ENCODE measurements at places on chromosomes 1 and 21. TPM values are rescaled to one million over a fixed set of nuclear protein-coding genes. Genes with fewer than 3 reads are reported as not detected.

DNA sequence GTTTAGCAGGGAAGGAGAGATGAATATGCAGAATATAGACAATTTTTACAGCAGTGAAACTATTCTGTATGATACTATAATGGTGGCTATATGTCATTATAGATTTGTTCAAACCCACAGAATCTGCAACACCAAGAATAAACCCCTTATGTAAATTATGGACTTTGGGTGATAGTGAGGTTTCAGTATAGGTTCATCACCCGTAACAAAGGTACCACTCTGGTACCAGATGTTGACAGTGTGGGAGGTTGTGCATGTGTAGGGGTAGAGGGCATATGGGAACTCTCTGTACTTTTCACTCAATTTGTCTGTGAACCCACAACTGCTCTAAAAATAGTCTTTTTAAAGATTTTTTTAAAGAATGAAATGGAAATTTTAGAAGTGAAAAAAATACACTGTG, 29.9 kb upstream of the PRDX6 start:
- no peak for DNase-seq

FALEC gene
- not detected for total RNA-seq

- no peak for DNase-seq
Measured at GRCh38 chr1:22018583-22019559, 17.4 kb downstream of the CELA3A start.

DNA sequence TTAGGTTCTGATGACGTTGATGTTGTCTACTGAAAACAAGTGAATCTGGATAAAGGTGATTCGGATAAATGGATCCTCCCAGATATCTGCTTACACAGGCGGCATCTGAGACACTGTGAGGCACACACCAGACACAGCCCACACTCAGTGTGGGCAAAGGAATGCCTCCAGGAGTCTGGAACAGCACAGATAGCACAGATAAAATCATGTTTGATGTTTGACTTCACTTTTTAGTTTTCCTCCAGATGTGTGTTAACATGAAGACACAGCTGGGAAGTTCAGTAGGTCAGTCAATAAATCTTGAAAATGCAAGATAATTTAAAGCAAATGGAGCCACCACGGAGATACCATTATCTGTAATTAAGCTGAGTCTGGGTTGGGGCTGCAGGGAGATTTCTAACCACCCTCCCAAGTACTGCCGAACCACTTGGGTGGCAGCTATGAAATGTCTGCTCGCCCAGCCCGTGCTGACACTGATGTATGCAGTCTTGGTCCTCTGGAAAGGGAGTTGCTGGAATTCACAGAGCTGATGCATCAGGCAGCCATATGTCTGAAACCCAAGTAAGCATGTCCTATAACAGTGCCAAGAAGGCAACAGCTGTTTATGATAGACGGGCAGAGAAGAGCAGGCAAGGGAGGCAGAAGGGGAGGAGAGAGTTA, 11.7 kb downstream of the CAPN9 start:
- no peak for DNase-seq

RGS13 gene
- not detected for total RNA-seq

PRMT6 gene
- 18.8 TPM for total RNA-seq

DNA sequence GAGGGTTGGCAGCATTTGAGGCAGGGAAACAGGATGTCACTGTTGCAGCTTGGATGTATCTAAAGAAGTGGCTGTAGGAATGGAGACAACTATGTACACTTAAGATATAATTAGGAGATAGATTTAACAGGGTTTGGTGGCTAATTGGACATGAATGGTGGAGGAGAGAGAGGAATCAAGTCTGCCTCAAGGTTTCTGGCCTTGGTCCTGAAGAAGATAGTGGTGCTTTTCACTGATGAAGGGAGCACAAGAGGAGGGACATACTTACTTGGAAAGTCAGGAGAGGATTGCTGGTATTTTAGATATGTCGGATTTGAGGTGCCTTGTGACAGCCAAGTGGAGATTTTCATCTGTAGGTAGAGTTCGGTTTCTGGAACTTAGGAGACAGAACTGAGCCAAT, 123.9 kb downstream of the ST6GALNAC3 start:
- DNase-seq = no peak

CFAP107 gene
- not detected for total RNA-seq

GRCh38 chr1:112472142-112472541, 36.6 kb upstream of the WNT2B start:
- no peak for DNase-seq

DNA sequence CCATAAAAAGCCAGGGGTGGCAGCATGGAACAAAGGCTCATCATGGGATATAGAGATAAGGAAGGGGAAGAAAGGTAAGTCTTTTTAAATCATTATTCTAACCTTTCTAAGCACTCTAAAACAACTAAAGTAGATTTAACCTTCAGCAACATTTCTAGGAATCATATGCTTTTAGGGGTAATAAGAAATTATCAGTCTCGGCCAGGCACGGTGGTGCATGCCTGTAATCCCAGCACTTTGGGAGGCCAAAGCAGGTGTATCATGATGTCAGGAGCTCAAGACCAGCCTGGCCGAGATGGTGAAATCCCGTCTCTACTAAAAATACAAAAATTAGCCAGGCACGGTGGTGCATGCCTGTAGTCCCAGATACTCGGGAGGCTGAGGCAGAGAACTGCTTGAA, 20.3 kb upstream of the PHTF1 start:
- no peak for DNase-seq

DNA sequence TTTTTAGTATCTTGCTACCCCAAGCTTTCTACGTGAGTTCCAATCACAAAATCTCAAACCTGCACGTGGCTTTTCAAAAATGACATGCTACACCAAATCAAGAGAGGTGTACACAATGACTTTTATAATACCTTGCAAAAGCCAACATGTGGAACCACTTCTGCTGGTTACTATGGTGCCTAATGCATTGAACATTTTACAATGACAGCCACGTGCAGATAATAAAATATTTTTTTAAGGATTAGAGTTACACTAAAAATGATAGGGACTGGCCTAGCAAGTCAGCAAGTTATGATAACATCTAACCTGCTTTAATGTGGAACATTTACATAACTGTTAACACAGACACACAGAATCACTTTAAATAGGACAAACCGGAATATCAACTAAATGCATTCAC, 30.2 kb downstream of the EYA3 start:
- no peak for DNase-seq

GRCh38 chr1:26994020-26994786, 711 bp downstream of the TRNP1 start:
- no peak for DNase-seq

DENND2D gene
- not detected for total RNA-seq

- DNase-seq = no peak
Measured at GRCh38 chr1:243273506-243273905, 17.7 kb downstream of the SDCCAG8 start.

Data from chondrocyte (in vitro differentiated cells).